ENCODE measurements at places on chromosomes 7 and 10.

- no peak for DNase-seq
Measured at GRCh38 chr10:12628964-12629766, 279.8 kb downstream of the CAMK1D start.

- DNase-seq: no peak
Measured at GRCh38 chr10:1526436-1527055, 210.8 kb downstream of the ADARB2 start.

- DNase-seq: no peak
Measured at GRCh38 chr7:139718859-139719258, 58.9 kb downstream of the HIPK2 start.

DNA sequence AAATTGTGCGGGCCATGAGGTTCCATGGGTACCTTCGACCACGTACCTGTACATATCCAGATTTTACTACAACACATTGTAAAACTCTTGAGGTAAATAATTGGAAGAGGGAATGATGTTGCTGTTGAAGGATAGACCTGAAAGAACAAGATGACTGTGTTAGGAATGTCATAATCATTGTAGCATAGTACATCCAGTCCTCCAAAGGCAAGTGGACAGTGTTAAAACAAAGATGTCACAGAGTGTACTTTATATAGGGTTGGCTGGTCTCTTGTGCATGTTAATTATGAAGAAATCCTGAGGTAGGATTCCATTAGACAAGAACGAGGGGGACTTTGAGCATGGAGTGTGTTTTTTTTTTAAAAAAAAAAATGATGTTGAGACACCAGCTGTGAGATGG lies 30.4 kb downstream of the VWC2 start:
- DNase-seq: no peak

- no peak for DNase-seq
Measured at GRCh38 chr7:25765110-25765655, 386.8 kb upstream of the NFE2L3 start.

DNA sequence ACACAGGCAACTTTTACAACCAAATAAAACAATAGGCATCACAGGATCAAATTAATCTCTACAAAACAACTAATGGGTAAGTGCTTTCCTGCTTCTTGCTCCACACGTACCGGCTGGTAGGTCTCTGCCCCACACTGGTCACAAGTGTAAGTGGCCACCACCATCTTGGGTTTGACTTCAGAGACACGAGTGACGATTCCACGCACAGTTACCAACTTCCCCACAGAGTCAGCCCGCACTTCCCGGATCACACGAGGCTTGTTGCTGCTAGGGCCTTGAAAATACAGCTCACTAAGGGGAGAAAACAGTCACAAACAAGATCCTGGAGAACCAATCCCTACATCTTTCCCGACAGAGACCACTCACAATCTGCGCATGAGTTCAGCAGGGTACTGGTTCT lies 2.3 kb downstream of the MCM7 start:
- no peak for DNase-seq

GRCh38 chr7:80977751-80978150 lies 58.9 kb upstream of the SEMA3C start:
- no peak for DNase-seq

DNA sequence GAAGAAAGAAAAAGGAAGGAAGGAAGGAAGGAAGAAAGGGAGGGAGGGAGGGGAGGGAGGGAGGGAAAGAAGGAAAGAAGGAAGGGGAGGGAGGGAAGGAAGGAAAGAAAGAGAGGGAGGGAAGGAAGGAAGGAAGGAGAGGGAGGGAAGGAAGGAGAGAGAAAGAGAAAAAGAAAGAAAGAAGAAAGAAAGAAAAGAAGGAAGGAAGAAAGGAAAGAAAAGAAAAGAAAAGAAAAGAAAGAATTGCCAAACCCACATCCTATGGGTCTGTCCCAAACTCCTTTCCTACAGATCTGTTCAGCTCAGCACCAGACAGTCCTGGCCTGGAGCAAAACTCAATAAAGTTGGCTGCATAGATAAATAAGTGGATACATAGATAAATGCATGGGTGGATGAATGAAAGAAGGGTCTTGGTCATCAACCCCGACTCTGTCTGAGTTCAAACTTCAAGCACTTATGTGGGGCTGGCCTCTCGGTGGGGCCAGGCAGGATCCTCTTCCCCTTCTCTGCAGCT lies 17.2 kb upstream of the TLX1 start:
- DNase-seq: no peak

DNA sequence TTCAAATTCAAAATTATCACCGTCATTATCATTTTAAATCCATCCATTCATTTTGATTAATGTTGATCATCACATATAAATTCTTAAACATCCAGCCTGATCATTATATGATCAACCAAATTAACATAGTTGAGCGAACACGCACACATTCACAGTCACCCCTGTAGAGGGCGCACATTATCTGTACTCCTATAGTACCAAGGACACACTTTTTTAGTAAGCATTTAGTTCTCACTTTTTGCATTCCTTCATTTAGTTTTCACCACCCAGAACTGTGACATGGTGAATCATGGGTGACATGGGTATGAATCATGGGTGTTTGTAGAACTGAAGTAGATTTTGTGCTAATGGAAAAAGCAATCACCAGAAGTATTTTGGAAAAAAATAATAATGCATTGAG lies 26.0 kb upstream of the ZNF735 start:
- no peak for DNase-seq

DNA sequence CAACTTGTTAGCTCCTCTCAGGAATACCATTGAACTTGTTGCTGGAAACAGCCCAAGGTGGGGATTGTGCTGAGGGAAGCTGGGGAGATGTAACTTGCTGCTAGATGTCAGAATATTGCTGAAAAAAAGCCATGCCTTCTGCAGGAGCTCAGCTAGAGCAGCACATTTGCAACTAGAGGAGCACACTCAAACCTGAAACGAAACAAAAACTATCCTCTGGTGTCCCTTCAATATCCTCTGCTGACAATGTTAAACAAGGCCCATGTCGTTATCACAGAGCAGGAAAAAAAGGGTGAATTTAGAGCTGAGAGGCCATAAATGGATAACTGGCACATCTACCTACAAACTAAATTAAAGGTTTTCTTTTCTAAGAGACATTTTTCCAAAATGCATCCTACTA lies 53.7 kb upstream of the MACC1 start:
- no peak for DNase-seq

- DNase-seq: no peak
Measured at GRCh38 chr7:55066938-55067337, 48.1 kb downstream of the EGFR start.

DNA sequence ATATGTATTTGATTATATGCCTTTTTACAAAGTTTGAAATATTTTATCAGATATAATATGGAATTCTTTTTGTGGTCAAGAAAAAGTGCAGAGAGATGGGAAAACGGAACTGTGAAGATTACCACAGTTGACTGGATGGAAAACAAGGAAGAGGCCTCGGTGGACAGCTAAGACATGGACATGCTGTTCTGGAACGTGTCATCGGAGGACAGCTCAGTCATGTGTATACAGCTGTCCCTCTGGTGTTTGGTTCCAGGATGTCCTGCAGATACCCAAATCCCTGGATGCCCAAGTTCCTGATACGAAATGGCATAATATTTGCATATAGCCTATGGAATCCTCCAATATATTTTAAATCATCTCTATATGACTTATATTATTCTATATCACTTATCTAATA lies 49.4 kb downstream of the TRIL start:
- DNase-seq: no peak

- no peak for DNase-seq
Measured at GRCh38 chr7:77258014-77258413, 58.4 kb upstream of the FGL2 start.

GRCh38 chr10:3750006-3750816 lies 34.8 kb downstream of the KLF6 start:
- no peak for DNase-seq

GRCh38 chr10:100625816-100626215 lies 90.1 kb downstream of the HIF1AN start:
- DNase-seq: no peak

DNA sequence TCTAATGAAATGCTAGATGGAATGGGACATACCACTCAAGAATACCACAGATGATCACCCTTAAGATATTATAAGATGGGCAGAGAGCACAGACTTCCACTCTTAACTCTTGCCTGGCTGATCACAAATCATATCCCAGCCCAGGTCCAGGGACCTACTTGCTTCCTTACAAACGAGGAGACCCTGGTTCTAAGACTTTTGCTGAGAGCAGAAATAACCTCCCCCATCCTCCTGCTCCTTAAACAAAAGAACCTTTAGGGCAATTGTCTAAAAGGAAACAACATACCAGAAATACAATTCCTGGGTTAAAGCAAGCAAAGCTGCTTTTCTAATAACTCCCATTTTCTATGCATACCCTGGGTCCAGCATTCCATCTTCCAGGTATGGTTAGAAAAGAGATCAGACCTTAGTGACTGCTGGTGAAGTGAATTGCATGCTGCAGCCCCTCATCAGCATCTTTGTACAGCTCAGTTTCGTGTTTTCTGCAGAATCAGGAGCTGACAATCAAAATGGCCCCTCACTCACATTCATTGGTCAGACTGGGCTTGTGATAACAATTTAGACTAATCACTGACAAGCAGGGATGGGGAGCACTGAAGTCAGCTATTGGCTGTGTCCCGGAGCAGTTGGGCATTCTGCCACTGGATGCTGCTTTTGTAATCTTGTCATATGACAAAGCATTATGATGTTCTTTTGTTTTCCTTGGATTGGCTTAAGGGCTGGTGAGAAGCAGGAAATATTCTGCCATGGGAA lies 14.6 kb downstream of the IFIT3 start:
- no peak for DNase-seq

DNA sequence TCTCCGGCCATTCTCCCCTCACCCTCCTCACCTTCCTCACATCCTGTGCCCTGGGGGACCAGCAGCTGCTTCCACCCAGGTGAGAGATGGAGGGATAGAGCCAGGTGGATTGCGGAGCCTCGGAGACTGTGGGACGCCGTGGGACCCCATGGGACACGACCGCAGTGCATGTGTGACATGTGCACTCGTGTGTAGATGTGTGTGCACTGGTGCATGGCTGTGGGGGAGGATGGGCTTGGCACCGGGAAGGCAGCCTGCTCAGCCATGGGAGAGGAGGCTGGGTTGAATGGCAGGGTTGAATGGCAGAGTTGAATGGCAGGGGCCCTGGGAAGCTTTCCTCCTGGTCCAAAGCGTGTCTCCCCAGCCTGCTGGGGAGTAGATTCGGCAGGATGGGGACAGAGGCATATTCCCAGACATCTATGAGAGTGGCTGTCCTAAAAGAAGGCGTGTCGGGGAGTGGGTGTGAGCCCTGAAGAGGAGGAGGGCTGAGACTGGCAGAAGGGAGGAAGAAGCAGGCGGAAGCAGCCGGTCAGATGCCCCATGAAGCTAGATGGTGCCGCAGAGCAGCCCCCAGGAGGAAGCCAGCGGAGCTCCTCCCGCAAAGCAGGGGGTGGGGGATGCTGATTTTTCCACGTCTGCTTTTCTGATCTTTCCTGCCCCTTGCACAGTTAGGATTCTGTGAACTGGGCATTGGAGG lies 815 bp downstream of the GIMAP8 start:
- peak; percentile 69 for DNase-seq

GRCh38 chr7:28078036-28078901 lies 102.3 kb downstream of the JAZF1 start:
- no peak for DNase-seq

DNA sequence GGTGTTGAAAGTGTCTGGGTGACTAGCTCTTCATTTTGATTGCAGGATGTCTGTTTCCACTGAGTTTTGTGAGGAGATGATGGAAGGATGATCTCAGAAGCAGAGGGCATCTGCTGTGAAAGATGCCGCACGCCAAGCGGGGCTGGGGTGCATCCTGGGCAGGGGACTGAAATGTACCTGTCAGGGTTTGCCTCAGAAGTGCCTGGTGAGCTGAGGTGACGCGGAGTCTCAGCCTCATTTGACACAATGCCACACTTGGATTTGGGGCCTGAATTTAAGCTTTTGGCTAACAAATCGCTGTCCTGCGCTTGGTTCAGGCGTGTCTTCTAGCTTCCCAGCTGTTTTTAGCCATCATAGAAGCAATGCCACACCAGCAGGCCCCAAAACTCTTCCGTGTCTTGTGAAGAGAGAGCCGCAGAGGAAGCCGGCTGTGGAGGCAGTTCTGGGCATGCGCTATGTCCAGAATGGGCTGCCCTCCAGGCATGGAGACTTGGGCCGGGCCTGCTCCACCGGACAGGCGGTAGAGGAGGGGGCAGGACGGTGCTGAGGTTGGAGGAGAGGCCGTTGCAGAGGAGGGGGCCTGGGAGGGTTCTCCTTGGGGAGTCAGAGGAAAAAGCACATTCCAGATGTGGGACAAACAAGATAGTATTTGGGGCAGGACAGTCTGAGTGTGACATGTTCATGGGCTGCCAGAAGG lies 31.2 kb downstream of the WDR86 start:
- no peak for DNase-seq

GRCh38 chr7:36747280-36748016 lies 23.2 kb upstream of the AOAH start:
- no peak for DNase-seq

DNA sequence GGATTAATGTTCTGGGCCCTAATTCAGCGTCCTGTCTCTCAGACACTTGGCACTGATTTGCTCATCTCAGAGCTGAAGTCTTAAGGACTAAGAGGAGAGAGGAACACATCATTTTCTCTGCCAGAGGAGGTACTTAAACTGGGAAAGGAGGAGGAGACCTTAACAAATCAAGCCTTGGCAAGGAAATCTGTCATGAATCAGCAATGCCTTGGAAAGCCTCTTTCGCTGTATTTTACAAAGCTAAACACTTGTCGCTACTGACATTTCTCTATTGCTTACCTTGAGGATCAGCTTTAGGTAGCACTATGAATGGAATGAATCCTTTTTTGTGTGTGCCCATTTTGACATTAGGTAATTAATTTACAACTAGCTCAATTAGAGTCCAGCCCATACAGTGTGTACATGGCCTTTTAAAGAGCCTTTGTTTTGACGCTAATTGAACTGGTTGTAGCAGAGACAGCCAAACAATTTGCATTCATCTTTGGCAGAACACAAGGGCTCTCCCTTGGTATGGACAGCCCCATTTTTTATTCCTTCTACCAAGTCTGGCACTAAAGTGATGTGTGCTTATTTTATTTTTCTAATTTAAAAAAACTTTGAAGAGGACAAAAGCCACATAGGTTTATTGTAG lies 37.4 kb downstream of the AUTS2 start:
- no peak for DNase-seq

DNA sequence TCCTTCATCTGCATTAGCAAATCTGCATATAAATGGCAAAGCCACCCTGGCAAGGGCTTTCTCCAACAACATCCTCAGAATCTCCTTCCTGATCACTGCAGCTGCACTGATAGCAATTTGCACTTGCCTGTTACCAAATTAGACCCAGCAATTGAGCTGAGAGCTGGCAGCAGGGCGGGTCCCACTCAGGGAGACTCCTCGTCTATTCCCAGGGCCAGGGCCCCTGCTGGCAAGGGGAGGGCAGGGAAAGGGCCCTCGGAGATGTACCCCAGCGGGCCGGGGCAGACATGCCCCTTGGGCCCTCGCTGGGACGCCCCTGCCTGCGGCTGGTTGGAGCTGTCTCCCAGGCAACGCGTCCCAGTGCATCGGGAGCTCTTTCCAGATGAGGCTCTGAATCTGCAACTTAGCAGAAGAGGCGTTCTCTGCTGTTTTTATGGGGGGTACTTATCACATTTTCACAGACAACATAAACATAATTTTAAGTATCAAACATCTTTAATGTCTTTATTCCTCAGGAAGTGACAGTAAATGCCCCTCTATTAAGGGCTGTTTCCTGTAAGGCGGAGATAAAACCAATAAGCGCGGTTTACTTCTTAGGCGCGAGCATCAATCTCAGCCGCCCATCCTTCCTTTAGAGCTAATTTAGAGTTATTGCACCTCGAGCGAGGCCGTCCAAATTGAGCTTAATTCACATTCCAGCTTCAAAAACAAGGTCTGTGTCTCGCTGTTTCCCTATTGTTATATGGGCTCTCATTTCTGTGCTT lies 249.0 kb upstream of the PPP2R2D start:
- DNase-seq: no peak

Measured in activated effector memory CD4-positive, alpha-beta T cell treated with Interleukin-2 at 50 U/mL for 16 hours (primary cell).